ENCODE measurements at places on chromosomes 5 and 9.
A peak's percentile ranks its signal among the peaks of the same experiment; 100 is the strongest.

DNA sequence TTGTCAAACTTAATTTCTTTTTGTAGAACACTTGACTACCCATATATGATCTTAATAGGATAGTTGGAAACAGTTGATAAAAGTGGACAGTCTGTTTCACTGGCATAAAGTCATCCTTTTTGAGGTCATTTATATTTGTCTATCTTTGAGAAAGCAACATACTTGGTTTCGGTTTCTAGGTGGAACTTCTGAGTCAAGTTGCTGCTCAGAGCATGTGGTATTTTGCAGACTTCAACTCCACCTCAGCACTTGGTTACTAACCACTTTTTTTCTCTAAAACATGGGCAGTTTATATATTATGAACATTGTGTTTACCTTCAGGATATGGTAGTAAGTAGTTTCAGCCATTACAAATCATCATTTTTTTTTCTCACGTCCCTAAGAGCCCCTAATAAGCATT is 1749.0 kb upstream of the C9orf72 start:
- no peak for DNase-seq

DNA sequence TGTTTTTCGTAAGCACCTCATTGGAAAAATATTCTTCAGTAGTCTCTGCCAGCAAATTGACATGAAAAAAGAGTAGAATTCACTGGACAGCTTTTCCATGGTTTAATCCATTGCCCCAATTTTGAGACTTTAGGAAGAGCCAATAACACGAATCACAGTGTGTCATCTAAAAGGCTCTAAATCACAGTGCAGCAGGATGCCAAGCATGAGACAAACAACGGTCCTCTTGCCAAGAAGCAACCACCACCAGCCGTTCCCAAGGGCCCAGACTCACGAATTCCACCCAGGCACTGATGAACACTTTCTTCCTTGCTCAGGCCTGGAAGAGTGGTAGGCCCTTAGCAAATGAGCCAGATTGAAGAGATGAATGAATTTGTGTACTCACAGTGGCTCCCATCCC is 18.3 kb upstream of the IRX4 start:
- no peak for DNase-seq

DNA sequence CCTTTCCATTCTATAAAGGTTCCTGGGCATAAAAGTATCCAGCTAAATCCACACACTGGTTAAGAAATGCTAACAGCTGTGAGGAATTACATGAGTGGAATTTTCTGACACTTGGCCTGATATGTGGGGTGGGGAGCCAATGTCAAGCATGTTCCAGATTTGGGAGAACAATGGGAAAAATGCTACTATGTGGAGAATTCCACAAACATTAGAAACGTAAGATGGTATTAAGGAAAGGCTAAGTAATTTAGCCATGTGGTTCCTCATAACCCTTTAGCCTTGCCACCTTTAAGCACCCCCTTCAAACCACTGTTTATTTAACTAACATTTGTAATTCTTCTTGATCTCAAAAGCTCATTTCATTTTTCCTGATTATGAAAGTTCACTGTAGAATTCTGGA is 149.2 kb downstream of the GNA14 start:
- no peak for DNase-seq

DNA sequence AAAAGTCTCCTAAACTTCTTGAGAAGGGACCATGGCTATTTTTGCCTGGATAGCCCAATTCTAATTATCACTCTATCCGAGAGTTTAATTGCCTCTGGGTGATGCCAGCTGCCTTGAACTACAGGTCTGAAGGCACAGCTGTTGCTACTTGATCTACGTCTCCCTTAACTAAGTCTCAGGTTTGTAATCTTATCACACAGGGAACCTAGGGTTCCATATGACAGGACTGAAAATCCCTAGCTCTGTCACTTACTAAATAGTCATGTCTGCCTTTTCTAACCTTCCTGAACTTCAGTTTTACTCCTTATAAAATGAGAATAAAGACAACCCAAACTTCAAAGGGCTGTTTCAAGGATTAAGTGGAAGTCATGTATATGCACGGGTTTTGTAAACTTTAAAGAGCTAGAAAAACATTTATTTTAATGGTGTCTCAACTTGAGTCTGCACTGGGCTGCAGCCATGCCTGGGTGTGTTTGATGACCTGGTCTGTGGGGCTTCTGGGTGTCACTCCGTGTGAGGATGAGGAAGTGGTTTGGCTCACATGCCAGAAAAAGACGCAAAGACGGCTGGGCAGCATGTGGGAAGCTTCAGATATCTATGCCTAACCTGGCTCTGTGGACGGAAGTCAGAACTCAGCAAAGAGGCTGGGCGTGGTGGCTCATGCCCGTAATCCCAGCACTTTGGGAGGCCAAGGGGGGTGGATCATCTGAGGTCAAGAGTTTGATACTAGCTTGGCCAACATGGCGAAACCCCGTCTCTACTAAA is 129.3 kb upstream of the SLC44A1 start:
- DNase-seq, result no peak

DNA sequence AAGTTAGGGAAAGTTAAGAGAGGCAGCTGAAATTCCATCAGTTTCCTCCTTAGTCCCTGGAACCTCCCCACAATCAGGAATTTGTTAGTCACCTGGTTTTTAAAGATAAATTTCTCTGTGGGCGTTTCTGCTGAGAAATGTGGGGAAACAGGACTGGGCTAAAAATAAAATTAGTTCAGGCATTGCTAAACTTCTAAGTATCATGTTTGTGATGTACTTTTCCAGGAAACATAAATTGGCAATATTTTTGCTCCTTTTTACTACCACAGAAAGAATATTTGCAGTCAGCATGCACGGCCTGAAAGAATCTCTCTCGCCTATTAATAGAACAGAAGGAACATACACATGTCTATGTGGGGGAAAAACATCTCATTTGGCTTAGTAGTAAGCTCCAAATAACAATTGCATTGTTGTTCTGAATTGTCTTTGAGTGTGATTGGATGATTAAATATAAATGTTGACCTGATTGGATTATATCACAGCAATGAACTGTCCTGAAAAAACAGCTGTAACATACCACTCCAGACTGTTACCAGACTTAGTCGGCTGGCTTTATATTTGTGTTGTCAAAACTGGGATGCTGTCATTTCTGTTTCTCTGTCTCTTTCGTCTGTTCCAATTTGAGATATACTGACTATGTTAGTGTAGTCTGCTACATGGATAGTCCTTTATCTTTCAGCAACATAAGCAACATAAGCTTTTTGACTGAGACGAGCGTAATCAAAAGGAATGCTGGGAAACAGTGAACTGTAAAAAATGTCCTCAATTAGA is 12.9 kb downstream of the TJP2 start:
- no peak for DNase-seq

GRCh38 chr5:133265720-133266526 is 214.1 kb downstream of the HSPA4 start:
- no peak for DNase-seq

DNA sequence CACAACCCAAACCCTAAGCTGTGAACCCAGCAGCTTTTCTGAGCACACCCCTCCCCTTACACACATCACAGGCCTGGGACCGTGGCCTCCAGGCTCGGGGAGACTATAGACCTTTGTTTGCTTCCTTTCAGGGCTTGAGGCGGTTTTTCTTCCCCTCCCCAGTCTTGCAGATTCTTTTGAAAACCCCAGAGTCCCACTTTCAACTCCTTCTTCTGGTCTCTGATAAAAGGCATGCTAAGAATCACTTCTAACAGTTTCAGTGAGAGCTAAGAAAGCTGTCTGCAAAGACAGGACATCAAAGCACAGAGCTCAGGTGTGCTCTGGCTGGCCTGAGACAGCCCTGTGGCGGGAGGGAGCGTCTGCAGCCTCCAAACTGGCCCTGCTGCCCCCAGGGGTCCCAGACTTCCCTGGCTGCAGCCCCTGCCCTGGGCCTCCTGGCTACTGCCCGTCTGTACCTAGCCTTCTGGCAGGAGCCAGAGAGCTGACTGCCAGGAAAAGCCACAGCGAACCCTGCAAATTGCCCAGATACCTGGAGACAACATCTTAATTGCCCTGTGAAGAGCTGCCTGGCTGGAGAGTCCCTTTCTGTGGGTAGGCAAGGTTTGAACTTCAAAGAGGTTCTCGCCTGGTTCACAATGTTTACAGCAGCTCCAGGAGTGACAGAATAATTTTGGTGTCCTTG is 138.9 kb downstream of the GADD45G start:
- peak; percentile 51 for DNase-seq

DNA sequence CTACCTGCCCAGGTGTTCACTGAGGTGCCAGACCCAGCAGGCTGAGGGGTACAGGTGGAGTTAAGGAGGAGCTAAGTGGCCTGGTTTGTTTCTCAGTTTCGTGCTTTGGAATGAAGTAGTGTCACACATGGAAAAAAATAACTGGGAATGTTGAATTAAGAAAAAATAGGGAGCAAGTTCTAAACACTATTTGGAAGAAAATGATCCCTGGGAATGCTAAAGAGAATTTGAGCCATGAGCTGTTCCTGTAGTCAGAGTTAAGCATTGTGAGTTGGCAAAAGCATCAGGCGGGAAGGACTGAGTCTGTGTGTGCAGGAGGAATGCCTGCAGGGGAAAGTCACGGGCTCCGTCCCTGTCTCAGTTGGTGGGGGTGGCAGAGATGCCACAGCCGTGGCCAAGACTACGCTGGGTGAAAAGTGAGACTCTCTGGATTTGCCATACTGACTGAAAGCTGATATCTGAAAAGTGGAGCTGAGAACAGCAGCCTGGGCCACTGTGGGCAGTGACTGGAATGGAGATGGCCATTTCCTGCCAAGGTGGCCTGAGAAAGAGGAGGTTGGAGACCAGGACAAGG is 37.0 kb downstream of the SYK start:
- DNase-seq, result no peak

- DNase-seq, result peak; percentile 24
Measured at GRCh38 chr9:134325096-134325812, 1.0 kb upstream of the RXRA start.

GRCh38 chr9:712643-713042 is 128.9 kb upstream of the DMRT1 start:
- no peak for DNase-seq

DNA sequence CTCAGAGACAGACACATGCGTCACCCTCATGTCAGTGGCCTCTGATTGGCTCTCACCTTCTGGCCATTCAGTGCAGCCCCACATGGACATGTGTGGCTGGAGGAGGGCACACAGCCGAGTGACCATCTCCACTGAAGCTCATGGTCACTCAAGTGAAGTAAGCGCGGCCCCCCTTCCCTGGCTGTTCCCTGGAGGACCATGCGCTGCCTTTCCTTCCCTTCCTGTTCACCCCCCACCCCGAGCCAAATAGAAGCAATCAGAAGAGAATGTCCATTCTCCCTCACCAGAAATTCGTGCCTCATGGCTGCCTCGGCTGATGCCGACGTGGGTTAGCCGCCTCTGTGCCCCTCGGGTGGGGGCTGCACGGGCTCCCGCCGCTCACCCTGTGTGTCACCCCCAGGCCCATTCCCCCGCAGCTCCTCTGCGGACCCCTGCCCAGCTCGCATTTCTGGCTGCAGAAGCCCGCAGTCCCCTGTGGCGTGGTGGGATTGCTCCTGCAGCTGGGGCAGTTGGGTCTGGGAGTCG is 12.5 kb upstream of the COL5A1 start:
- DNase-seq, result no peak

- no peak for DNase-seq
Measured at GRCh38 chr5:13956471-13956870, 12.0 kb upstream of the DNAH5 start.

DNA sequence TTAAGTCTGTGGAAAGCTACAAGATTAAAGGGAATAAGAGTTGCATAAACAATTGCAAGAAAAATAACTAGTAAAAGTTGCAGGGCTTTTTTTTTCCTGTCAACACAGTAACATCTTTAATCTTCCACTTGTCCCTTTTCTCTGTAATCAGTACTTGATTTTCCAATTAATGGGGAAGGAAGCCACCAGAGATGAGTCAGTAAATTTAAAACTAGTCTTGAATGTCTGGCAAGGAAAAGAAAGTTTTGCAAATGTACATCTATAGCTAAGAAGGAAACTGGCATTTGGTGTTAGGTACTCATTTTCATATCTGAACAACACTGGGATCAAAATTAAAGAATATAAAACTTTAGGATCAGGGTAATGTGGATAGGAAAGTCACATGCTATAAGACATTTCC is 17.1 kb downstream of the DAP start:
- no peak for DNase-seq

DNA sequence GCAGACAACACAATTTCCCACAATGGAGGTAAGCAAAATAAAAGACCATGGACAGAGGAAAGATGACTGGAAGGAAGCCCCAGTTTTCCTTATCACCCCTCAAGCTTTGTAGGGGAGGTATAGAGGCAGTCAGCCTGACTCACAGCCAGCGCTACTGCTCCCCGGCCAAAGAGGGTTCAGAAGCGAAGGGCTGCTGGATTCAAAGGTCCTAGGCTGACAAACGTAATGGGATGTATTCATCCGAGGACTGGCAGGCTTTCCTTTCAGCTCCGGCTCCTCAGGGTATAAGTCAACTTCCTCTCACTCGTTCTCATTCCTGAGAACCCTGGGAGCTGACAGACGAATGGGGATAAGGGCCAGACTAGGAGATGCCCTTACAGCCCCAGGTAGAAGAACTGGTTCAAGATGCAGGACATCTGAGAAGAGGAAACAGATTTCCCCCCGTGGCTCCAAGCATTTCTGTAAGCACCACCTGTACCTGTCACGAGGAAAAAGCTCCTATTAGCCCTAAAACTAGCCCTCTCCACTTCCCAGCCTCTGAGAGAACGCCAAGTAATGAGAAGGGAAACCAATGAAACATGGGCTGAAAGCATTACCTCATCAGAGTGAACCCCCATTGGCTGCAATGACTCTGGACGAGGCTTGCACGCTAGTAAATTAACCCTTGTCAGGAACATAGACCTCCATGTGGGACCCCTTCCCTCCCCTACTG is 22.1 kb upstream of the FAM13B start:
- DNase-seq, result no peak

- DNase-seq, result no peak
Measured at GRCh38 chr5:112016980-112017379, 260.0 kb upstream of the NREP start.

- no peak for DNase-seq
Measured at GRCh38 chr5:93307557-93307956, 273.5 kb downstream of the NR2F1-AS1 start.

DNA sequence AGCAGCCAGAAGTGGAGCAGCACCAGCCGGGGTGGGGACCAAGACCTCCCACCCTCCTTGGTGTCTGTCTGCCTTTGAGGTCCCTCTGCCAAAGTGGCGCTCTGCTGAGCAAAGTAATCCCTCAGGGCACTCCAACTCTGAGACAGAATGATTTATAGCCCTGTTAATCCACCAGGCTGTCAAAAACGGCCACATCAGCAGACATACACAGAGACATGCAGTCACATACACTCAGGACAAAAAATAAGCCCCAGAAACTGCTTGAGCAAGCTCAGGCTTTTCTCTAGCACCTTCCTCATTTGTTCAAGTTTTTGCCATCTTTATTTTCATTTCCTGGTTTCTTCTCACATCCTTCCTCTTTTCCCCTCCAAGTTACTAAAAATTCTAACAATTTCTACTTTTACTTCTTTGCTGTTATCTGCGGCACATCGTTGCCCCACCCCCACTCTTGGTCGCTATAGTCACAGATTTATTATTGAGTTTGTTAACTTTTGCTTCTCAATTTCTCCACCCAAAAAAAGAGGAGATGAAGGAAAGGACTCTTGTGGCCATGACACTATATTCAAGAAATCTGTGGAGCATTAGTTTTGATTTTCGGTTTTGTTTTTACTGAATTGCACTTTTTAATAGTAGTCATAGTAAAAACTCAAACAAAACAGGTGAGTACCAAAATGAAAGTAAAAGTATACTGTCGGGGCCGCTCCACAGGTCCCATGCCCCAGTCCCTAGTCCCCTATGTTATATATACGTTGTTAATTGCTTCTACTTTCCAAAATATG is 17.4 kb upstream of the ADRB2 start:
- DNase-seq, result peak; percentile 36
